ENCODE measurements at places on chromosomes 13 and 19.

- DNase-seq: no peak
These were observed 12.5 kb downstream of the ARRDC2 start for GRCh38 chr19:18020212-18021085.

- no peak for DNase-seq
These were observed 2.3 kb downstream of the MAP3K10 start for GRCh38 chr19:40193587-40193849.

- no peak for DNase-seq
These were observed 147.2 kb upstream of the ZNF536 start for GRCh38 chr19:30224689-30225606.

DNA sequence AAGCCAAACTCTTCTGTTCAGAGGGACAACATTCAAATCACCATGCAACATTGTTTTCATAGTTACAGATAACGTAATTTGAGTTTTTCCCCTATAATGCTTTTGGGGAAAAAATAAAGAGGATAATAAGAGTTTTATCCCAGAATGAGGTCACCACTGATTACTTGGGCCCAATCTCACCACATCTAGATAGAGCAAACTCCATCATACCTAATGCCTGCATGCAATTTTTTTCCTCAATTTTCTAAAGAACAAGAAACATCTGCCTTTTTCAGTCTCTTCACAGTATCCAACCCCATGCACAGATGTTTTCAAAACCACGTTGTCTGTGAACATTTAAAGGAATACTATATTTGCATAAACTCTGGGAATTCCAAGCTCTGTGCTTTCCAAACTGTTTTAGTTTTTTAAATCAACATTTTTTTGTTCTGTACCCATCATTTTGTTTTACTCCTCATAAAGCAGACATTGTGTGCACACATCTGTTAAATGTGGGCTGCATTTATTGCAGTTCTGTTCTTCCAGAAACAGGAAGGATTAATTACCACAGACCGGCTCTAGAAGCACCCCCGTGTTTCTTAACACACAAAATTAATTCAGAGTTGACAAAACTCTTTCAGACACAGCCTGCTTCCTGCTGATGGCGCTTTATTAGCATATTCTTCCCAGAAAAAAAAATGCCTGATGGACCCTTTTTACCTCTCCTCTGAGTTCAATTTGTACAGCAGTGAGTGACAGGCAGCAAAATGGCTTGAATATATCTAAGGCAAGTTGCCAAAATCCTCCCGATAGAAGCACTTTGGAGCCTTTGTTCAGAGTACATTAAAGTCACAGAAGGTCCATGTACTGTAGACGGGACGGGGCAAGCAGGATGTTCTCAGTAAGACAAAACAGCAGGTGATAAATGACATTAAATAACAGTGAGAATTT is 1171.9 kb downstream of the EFNB2 start:
- no peak for DNase-seq

All from T-helper 9 cell (primary cell).